ENCODE measurements at places on chromosomes 6 and 20.

GRCh38 chr6:21496706-21497105, 96.8 kb upstream of the SOX4 start:
- no peak for DNase-seq

DNA sequence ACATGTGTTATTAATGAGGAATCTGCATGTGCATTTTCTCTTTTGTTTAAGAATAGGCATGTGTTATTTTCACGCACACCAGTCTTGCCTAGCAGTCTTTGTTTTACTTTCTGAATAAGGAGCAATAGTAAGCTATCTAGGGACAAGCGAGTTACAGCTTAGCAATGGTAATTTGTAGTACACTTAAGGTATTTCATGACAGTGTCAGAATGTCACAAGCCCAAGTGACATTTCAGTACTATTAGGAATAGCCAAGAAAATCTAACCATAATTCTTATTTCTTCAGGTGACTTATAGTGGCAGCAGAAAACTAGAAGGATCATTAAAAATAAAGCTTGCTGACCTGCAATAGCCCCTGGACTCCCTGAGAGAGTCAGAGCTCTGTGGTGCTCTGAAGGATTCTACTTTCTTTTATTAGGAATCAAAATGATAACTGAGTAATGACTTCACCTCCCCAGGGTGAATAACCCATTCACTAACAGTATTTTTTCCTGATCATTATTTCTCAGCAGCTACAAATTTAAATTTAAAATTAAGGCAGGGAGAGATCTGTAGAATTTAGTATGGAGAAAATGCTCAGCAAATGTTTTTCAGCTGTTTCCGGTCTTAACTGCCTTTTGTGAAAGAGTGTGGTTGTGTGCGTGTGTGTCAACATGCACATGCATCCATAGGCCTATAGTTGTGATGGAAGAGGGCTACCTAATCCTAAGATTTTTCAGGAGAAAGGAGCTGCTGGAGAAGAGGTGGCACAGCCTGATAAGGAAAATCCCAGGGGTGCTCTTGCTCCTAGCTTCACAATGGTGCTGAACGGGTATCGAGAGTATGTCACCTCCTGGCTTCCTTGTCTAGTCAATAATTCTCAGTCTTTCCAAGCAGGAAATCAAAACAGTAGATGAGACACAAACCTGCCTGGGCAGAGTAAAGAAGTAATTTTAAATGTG, 90.0 kb upstream of the BEND3 start:
- no peak for DNase-seq

DNA sequence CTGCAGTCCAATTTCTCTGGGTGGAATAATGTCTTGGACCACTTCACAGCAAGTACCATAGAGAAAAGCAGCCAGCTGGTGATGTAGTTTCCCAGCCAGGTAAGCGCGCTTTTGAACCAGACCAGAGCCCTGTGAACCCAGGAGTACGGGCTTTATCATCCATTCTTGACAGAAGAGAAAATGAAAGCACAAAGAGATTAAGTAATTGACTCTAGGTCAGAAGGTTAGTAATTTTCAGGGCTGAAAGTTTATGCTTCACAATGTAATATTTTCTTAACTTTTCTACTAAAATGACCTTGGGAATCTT, 7.1 kb upstream of the UST start:
- no peak for DNase-seq

- DNase-seq = no peak
Observed at GRCh38 chr6:10977231-10977968, 66.7 kb downstream of the ELOVL2 start.

DNA sequence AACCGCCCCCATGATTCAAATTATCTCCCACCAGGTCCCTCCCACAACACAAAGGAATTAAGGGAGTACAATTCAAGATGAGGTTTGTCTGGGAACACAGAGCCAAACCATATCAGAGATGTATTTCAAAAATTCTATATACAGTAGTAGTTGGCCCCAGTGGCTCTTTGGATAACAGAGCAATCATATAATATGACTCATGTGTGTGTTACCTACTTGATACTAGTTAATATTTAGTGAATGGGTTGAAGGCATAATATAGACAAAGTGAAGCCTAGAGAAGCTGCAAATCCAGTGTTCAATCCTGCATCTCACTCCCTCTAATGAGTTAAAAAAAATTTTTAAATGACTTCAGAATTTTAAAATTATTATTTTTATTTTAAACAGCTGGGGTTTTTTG, 43.2 kb downstream of the KAT14 start:
- no peak for DNase-seq

- DNase-seq = no peak
Observed at GRCh38 chr6:44496665-44497369, 109.3 kb downstream of the CDC5L start.

GRCh38 chr6:56040223-56040622, 164.8 kb upstream of the BMP5 start:
- DNase-seq = no peak

DNA sequence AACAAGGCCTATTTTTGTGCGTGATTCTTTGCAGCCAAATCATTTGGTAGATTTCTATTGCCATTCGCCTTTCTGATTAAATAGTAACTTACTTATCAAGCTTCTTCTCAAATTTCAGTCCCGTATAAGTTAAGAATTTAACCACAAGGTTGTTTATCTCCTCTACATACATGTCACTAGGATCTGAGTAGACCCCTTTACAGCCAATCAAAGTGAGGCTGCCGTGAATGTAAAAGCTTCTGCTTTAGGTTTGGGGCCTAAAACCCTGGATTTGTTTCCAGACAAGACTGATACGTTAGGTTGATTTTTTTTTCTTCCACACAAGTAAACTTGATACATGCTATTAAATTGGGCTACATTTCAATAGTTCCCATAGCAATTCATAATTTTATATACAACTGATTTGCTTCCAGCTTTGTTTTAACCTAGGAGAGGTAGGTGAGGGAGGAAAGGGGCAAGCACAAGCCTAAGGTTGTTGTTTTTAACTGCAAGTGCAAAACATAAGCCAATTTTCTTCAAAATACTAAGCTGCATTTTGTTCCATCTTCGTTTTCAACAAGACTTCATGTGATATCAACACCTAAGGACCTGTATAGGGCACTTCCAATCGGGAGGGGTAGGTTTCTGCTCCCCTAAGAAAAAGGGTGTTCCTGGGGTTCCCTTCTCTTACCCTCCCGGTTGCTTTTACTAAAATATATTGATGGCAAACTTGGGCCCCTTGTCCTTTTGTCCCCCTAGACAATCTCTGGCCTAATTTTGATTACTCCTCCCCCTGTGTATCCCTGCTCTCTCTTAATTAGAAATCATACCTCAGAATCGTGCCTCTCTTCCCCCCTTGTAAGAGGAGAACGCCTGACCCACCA, 1.7 kb downstream of the RANBP9 start:
- DNase-seq = peak; percentile 40

- DNase-seq = no peak
Observed at GRCh38 chr6:7115543-7116231, 7.9 kb downstream of the RREB1 start.

GRCh38 chr6:116406678-116407345, 36.1 kb downstream of the DSE start:
- no peak for DNase-seq

GRCh38 chr6:160127270-160128124, 5.9 kb downstream of the SLC22A1 start:
- no peak for DNase-seq

DNA sequence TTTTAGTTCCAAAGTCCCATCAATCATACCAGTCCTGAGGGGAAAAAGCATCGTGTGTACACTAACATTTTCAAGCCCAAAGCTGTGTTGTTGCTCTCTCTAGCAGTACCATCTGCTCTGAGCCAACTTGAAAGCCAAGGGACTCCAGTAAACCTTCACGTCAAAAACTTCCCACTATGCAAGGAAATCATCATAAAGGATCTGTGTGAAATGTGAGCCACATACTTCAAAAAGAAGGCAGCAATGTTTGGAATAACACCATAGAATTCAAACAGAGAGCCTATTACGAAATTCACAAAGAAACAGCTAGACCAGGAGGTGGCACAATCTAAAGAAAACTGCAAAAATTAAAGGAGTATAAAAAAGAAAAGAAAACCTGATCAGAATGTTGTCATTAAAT, 399.8 kb upstream of the EPHA7 start:
- DNase-seq = no peak

- peak; percentile 66 for DNase-seq
Observed at GRCh38 chr6:130760006-130760405, 67.2 kb upstream of the SMLR1 start.

DNA sequence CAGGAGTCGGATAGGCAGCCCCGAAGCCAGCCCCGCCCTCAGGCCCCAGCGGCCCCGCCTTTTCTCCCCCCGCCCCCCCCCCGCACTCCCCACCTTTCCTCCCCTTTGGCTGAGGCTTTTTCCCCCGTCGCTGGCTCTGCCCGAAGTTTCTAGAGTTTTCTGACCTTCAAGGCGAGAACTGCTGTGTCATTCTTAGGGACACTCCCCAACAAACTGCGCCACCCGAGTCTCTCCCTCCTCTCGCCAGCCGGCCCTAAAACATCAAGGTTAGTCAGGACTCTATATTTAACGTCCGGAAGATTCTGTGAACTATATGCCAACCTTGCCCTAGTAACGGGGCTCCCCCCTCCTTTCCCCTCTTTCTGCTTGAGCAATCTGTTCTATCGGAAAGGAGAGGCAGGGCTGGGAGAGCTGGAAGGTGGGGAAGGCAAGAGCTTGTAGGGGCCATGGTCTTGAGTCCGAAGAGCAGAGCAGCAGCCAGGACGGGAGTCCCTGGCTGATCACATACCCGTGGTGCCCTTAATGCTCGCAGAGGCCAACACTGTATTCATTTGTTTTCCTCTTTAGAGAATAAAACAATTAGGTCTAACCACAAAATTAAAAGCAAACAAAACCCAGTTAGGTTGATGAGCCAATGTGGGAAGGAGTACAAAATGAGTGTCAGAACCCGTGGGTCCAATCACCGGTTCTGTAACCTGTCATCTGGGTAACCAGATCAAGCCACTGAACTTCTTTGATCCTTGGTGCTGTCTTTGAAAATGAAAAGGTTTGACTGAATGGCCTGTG, 5.3 kb upstream of the HSPA1B start:
- peak; percentile 67 for DNase-seq

DNA sequence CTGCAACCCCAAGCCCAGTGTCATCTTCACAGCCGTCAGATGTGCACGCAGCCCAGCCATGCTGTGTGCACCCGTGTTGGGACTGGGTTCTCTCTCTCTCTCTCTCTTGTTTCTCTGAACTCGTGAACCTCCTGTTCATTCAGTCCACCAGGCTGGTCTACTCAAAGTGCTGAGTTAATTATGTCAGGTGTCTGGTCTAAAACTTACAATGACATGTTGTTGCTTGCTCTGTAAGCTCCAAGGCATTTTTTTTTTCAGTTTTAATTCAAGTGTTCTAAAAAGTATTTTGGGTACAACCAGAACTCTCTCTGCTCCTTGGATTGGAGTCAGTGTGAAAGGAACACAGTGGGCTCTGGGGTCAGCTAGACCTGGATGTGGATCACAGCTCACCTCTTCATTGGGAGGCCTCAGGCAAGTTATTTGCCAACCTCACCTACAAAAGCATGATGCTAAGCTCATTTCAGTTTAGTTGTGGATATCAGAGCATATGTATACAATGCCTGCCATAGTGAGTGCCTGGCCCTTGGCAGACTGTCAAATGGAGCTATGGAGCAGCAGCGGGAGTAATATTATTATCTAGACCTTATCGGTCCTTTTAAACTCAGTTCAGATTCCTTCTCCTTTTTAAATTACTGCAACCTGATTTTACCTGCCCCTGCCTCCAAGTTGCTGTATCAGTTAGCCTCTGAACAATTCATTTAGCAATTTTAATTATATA, 59.5 kb downstream of the PLEKHG1 start:
- no peak for DNase-seq

GRCh38 chr6:167118839-167119238, 4.1 kb upstream of the CCR6 start:
- no peak for DNase-seq

DNA sequence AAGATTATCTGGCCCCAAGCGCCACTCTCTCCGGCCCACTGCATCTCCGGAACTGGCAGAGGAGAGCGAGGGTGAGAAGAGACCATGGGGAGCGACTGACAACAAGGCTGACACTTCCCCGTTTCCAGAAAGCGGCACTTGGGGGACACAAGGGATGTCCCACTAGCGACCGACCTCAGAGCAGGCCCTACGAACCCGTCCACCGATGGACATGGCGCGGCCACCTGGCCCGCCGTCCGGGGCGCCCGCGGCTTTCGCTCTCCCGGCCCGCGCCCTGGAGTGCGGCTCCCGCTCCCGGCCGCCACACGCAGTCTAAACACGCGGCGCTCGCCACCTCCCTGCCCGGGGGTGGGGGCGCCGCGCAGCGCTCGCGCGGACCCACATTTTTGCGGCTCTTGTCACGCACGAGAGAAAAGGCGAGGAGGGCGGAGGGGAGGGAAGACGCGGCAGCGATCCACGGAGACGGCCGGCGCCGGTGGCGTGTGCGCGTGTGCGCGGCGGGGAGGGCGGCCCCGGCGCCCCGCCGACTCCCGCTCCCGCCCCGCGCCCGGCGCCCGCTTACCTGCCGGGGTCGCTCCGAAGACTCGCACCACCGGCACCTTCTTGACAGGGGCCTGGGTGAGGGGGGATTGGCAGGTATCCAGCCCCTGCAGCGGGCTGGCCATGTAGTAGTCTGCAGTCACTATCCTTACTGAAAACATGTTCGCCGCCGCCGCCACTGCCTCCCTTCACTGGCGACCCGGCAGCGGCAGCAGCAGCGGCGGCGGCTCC, 645 bp downstream of the REV3L start:
- peak; percentile 59 for DNase-seq

GRCh38 chr6:33426590-33427511, 7.0 kb downstream of the SYNGAP1 start:
- DNase-seq = peak; percentile 34

DNA sequence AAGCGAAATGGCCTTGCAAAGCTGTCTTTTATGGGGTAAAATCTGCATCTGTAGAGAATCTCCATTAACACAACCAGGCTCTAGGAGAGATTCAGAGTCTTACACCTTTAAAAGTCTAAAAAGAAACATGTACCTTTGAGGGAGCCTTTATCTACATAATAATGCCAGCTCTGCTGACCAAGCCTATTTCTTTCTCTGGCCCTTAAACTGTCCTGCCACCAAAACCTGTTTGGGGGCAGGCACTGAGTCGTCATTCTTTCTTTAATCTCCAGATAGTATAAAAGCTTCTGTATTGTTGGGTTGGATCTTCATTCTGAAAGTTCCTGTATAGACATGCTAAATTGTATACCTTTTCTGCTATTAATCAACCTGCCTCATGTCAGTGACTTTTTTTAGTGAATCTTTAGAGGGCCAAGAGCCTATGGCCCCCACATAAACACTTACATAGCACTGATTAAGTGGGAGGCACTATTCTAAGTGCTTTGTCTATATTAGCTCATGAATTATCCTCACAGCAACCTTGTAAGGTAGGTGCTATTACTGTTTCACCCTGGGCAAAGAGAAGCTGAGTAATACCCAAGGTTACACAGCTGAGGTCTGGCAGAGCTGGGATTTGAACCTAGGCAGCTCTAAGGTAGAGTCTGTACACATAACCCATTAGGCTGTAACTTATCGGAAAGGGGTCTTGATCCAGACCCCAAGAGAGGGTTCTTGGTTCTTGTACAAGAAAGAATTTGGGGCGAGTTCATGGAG, 232.3 kb upstream of the DTNBP1 start:
- DNase-seq = no peak
